ENCODE measurements at places on chromosomes 7 and 10.

DNA sequence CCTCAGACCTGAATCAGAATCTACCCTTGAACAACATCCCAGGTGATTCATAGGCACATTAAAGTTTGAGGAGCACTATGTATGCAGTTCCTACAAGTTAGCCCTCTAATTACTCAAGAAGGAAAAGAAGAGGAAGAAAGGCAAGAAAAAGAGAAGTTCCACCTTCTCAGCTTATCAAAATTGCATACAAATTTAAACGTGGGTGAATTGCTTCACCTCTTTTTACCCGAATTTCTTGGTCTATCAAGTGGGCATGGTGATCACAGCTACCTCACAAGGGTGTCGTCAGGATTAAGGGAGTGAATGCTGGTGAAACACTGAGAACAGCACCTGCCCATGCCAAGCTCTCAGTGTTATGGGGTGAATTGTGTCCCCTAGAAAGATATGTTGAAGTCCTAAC, 43.8 kb upstream of the PAPSS2 start:
- DNase-seq: no peak

DNA sequence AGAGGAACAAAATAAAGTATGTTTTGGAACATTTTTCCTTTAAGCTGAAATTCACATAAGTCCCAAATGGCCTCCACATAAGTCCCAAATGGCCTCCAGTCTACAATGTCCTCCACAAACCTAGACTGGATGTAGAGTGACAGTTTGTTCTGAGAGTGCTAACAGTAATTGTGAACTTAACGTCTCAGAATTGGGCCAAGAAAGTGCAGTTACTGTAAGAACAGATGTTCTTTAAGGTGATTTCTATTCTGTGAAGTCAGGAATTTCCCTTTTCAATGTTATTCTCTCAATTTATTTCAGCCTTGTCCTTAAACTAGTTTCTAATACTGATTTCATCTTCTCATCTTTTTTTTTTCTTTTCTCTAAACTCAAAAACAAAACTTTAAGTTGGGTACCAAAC, 188.7 kb upstream of the SEMA3E start:
- no peak for DNase-seq

- DNase-seq: no peak
These were observed 47.9 kb upstream of the IGFBP3 start for GRCh38 chr7:45968856-45969541.

DNA sequence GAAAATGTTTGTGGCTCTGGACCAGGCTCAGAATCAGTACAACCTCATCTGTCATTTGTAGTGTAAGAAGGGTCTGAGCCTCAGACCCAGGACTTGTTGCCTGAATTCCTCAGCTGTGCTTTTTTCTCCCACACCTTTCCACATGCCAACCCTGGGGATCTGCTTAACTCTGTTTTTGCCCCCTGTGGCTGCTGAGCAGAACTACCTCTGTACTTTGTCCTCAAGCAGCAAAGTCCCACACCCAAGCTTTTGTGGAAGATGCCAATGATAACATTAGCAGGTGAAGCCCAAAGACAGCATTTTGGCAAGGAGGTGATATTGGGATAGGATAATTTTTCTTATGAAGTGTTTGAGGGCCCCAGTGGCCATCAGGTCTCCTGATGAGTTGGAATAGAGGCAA, 5.8 kb upstream of the CYP2C18 start:
- DNase-seq: peak; percentile 23

GRCh38 chr10:32332299-32332750, 14.6 kb downstream of the EPC1 start:
- DNase-seq: no peak

DNA sequence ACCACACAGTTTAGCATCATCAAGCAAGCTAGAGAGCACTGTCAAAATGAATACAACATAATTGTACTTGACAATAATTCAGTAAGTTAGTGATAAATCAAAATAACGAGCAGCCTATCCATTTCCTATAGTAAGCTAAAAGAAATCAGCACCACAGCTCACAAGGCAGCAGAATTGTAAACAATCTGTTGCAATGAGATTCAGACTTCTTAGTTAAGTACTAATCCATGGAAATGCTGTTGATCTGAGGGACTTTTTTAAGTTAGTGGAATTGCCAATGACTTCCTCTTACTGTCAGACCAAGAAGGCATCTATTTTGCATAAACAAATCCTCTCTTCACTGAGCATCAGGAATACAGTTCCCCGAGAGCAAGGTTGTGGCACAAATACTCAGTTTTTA, 136.6 kb upstream of the CCDC6 start:
- DNase-seq: no peak

DNA sequence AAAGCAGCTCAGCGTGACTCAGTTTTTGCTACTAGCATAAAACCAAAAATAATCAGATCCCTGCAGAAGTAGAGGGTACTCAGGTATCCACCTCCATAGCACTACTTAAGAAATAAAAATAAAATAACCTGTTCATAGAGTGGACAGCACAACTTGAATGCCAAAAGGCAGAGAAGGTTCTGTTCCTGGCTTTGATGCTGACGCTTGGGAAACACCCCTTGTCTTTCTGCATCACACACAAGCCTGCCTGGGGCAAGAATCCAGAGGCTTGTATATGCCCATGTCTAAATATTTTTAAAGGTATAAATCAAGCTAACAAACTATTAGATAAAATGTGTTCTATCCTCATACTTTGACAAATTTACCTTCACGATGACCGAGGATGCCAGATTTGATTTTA, 207.3 kb downstream of the KIAA1217 start:
- no peak for DNase-seq

- no peak for DNase-seq
These were observed 11.4 kb upstream of the MRPS16 start for GRCh38 chr10:73263693-73264347.

GRCh38 chr7:120695848-120696247, 162.1 kb downstream of the TSPAN12 start:
- DNase-seq: no peak

GRCh38 chr7:82087099-82087498, 317.3 kb upstream of the HGF start:
- no peak for DNase-seq

DNA sequence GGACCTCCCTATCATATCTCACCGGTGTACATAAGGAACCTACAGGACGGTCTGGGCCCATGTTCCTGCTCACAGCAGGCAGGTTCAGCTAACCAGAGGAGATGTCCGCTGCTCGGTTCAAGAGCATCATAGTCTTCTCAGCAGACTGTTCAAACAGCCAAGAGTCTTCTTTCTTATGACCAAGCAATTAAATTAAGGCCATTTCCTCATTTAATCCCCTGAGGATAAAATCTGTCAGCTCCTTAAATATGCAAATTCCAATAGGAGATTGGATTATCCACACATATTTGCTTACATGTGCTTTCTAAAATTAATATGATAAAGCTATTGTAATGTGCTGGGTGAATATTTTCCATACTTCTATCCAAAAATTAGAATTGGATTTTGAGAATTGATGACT, 59.7 kb downstream of the LMBR1 start:
- no peak for DNase-seq

DNA sequence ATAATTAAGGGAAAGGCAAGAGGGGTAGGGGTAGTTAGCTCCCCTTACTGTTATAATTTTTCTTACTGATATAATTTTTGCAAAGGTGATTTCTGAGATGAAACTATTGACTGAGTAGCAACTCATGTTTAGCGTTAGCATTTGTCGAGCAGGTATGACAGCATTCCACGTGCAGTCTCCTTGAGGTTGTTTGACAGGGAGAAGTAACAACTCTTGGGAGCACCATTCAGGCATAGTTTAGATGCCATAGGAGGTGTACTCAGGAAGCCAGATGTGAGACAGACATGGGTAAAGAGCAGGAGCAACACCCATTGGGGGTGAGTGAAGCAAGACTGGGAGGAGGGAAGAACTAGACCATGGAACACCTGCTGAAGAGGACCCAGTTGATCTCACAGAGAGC, 96.6 kb upstream of the KLF6 start:
- DNase-seq: no peak

- DNase-seq: no peak
These were observed 13.0 kb upstream of the CHCHD1 start for GRCh38 chr10:73768881-73769280.

DNA sequence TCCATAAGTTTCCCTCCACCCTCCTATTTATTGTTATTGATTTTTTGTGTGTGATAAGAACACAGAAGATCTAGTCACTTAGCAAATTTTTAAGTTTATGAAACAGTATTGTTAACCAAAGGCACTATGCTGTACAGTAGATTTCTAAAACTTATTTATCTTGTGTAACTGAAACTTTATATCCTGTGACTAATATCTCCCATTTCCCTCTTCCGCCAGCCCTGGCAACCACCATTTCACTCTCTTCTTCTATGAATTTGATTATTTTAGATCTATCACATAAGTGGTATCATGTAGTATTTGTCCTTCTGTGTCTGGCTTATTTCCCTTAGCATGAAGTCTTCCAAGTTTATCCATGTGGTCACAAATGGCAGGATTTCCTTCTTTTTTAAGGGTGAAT, 144.3 kb upstream of the INHBA start:
- DNase-seq: no peak

DNA sequence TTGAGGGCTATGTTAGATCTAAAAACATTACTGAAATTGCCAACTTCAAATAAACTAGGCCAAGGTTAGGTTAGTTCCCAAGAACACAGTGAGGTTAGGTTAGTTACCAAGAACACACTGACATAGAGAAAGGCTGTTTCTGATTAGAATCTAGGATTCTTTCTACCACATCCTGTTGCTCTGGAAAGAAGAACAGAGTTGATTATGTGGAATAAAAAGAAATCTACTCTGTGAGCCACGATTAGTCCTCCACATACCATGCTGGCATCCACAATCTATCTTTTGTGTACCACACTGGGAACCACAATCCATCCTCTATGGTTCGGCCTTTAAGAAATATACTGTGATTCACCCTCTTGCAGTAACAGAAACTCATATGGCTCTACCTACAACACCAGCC, 91.4 kb downstream of the LRRTM3 start:
- no peak for DNase-seq

GRCh38 chr7:47982610-47983009, 3.2 kb upstream of the HUS1 start:
- DNase-seq: no peak

- no peak for DNase-seq
These were observed 263.4 kb downstream of the BICC1 start for GRCh38 chr10:58775960-58776567.

DNA sequence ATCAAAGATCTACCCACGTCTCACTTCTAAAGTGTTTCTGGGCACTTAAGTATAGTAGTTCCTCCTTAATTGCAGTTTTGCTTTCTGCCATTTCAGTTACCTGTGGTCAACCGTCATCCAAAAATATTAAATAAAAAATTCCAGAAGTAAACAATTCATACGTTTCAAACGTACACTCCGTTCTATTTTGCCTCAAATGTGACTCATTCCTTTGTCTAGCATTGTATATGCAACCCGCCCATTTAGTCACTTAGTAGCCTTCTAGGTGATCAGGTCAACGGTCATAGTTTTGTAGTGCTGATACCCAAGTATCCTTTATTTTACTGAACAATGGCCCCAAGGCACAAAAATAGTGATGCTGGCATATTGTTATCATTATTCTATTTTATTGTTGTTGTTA, 33.8 kb downstream of the HGF start:
- DNase-seq: no peak

DNA sequence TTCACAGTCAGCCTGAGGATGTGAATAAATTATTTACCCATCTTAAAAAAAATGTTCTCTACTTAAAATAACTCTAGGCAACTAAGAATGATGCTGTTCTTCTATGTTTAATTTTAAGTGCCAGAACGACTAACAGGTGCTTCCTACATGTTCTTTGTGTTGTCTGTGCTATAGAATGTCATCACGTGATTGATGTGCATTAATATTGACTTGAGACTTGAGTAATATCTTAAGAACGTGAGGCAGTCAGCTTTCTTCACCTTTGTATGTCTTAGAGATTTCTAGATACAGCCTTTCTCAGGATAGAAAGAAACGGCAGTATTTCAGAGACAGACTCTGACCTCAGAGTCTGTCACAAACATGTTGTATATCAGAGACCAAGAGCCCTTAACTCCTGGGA, 274.6 kb downstream of the KCND2 start:
- DNase-seq: no peak

DNA sequence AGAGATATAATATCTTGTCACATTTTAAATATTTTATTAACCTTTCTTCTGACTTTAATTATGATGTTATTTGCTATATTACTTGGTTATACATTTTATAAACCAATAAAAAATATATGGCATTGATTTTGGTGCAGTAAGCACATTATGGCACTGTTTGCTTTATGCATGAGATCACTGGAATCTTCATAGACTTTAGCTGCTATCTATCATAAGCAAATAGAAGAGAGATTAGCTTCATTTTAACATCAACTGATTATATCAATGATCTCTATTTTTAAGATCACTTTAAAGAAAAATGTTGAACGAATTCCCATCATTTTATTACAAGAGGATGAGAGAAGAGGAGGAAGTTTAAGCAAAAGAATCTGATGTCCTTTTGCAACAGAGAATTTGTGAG, 58.6 kb upstream of the CDK1 start:
- DNase-seq: no peak

DNA sequence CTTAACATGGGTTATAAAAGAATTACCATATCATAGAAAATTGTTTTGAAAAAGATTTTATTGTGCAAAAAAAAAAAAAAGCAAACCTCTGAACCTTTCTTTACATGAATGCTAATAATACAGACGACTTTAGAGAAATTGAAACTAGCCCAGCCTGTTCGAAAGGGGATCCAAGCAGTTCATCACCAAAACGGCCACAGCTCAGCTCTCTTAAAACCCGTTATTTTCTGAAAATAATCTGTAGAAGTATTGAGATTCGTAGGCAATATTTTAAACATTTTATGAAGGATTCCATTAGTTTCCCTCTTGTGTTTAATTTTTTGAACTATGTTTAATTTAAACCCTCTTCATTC, 9.9 kb upstream of the GSAP start:
- DNase-seq: no peak

- DNase-seq: no peak
These were observed 139.8 kb downstream of the CUBN start for GRCh38 chr10:16989826-16990293.

- DNase-seq: no peak
These were observed 181.1 kb downstream of the DNAJB6 start for GRCh38 chr7:157517782-157518513.

DNA sequence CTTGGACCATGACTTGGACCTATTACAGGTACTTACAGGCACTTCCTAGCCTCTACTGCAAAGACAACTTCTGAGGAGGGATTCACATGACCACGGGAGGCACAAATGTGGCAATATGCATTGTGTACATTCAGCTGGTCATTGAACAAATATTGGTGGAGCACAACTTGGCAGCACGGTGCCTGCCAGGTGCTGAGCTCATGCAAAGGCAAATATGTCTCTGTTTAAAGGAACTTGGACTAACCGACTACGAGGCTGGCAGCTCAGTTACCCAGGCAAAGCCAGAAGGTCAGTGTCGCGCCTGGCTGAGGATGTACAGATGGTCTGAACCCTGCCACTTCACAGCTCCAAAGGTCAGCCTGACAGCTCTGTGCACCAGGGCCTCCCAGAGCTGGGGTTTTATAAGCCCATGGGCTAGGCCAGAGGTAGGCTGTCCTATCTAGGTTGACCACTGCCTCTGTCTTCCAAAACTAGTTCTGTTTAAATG, 6.1 kb downstream of the DENND11 start:
- peak; percentile 47 for DNase-seq

- no peak for DNase-seq
These were observed 5.1 kb downstream of the MTURN start for GRCh38 chr7:30139836-30140384.

Data from HuH-7.5 (cell line).